ENCODE measurements at places on chromosomes 7 and 10. TPM values are rescaled to one million over a fixed set of nuclear protein-coding genes. Genes with fewer than 3 reads are reported as not detected.
A peak's percentile ranks its signal among the peaks of the same experiment; 100 is the strongest.

SPDYE17 gene
- total RNA-seq = not detected

LIPM gene
- not detected for total RNA-seq

HIP1 gene
- total RNA-seq = 13.7 TPM

CTAGE4 gene
- total RNA-seq = 17.8 TPM

FEZF1 gene
- 0.48 TPM for total RNA-seq

PROSER2 gene
- 4.1 TPM for total RNA-seq

VPS37D gene
- total RNA-seq = 10.1 TPM

IFIT1 gene
- total RNA-seq = 20.5 TPM

SLC29A4 gene
- total RNA-seq = 0.24 TPM

SMO gene
- 21.9 TPM for total RNA-seq

GRM8 gene
- 4.1 TPM for total RNA-seq

HOXA4 gene
- total RNA-seq = 4.1 TPM

PKD2L1 gene
- total RNA-seq = not detected

EVX1 gene
- total RNA-seq = 1.7 TPM

COBL gene
- total RNA-seq = 5.3 TPM

GRCh38 chr10:111551001-111551400 is 474.2 kb downstream of the ADRA2A start:
- DNase-seq = no peak

- no peak for DNase-seq
Observed at GRCh38 chr7:116692401-116693308, 20.7 kb downstream of the MET start.

- no peak for DNase-seq
Observed at GRCh38 chr7:66751945-66752344, 11.4 kb downstream of the RABGEF1 start.

DNA sequence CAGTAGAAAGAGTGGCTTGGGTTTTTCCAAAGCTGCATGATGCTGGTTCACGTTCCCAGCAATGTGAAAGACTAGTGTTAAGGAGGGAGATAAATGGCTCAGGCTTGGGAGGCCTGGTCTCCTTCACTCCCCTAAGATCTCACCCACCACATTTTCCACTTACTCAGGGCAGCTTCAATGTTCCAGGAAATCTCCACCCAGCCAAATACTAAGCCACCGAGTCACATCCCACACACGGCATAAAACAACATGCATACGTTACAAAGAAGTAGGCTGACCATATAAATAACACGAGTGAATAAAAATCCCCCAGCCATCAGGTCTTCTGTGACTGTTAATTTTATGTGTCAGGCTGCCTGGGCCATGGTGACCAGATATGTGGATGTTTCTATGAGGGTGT is 303.5 kb downstream of the SFMBT2 start:
- peak; percentile 62 for DNase-seq

- DNase-seq = no peak
Observed at GRCh38 chr7:82183634-82184033, 259.9 kb downstream of the CACNA2D1 start.

- DNase-seq = no peak
Observed at GRCh38 chr10:107215681-107216080, 51.2 kb upstream of the SORCS1 start.

GRCh38 chr10:103280031-103280430 is 3.1 kb downstream of the INA start:
- DNase-seq = no peak

GRCh38 chr10:34076443-34076842 is 738.7 kb downstream of the PARD3 start:
- no peak for DNase-seq

DNA sequence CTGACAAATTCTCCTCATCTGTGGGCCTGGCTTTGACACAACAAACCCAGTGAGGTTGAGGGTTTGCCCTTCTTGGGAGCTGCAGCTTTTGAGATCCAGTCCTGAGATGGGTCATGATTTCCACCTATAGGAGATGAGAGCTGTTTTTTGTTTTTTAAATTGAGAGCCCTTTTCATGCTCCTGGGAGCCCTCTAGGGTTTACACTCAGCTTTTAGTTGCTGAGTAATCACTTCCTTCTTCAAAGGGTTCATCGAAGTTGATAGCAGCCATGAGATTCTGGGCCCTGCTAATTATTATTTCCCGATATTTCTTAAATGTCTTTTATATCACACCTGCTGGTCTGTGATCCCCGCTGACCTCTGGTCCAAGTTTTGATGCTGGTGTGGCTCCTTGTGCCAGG is 47.3 kb upstream of the VIPR2 start:
- DNase-seq = no peak

- no peak for DNase-seq
Observed at GRCh38 chr7:19111474-19112273, 5.8 kb downstream of the TWIST1 start.

- DNase-seq = no peak
Observed at GRCh38 chr10:118626953-118627352, 31.5 kb upstream of the PRLHR start.

DNA sequence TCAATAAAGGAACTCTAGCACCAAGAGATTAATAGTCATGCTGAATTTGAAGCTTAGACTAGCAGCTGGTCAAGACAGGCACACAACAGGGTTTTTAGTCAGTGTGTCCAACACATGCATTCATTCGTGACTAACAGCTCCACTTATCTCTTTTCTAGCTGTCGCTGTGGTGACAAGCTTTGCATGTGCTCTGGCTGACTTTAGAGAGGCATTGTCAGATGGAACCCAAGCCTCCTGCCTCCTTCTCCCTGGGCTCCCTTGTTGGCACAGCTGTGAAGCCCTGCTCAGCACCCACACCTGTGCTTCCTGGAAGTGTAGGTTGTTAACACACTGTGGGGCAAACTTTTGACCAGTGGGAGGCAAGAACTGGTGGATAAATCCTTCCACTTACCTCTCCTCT is 9.8 kb upstream of the AGK start:
- no peak for DNase-seq

GRCh38 chr7:104207348-104207730 is 474 bp downstream of the ORC5 start:
- no peak for DNase-seq

- peak; percentile 58 for DNase-seq
Observed at GRCh38 chr10:50550291-50550839, 73.4 kb downstream of the SGMS1 start.

GRCh38 chr10:48216204-48216505 is 58.3 kb downstream of the FRMPD2 start:
- no peak for DNase-seq

DNA sequence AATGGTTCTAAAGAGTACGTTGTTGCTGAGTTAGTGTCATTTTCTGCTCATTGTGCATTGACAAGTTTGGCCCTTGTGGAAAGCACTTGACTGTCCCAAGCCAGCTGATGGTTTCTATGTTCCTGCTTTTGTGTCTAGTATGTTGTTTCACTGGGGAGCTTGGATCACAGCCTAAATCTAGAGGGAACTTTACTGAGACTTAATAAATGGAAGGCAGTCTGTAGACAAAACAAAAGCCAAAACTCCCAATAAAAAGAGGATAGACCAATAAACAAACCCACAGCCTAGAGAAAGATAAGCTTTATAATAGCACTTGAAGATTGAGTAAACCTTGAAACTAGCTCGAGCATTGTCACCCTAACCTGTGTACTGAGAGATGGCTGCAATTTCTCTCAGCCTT is 196.8 kb downstream of the ADRA2A start:
- no peak for DNase-seq

- DNase-seq = no peak
Observed at GRCh38 chr7:124881981-124882380, 47.6 kb downstream of the POT1 start.

GRCh38 chr10:112985690-112986543 is 35.9 kb downstream of the TCF7L2 start:
- DNase-seq = peak; percentile 83

- DNase-seq = peak; percentile 74
Observed at GRCh38 chr7:116736927-116737715, 65.1 kb downstream of the MET start.

DNA sequence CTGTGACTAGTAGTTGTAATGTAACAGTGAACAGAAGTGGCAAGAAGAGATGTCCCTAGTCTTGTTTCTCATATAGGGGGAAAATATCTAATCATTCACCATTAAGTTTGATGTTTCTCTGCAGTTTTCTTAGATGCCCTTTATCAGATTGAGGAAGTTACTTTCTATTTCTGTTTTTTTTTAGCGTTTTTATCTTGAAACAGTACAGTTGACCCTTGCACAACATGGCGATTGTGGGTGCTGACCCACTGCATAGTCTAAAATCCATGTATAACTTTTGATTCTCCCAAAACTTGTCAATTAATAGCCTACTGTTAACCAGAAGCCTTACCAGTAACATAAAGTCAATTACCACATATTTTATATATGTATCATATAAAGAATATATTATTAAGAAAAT is 192.0 kb downstream of the ADK start:
- no peak for DNase-seq

DNA sequence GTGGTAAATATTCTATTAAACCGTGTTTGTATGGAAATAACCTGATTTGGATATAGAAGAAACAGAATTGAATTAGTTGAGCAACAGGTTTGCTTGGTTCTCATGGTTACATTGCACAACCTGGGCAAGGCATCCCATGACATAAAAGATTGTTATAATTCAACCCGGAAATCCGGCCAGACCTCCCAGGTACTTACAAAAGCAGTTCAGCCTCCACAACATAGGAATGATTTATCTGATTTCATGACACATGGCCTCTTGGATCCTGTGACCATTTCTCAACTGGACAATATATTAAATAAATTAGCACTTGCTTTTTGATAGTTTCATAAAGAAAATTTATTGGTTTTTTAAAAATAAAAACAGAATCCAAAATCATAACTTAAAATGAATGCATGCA is 55.1 kb upstream of the PTPN12 start:
- peak; percentile 39 for DNase-seq

- DNase-seq = no peak
Observed at GRCh38 chr7:102223184-102223583, 63.5 kb upstream of the SH2B2 start.

- DNase-seq = peak; percentile 17
Observed at GRCh38 chr10:32112055-32112454, 55.8 kb upstream of the KIF5B start.

DNA sequence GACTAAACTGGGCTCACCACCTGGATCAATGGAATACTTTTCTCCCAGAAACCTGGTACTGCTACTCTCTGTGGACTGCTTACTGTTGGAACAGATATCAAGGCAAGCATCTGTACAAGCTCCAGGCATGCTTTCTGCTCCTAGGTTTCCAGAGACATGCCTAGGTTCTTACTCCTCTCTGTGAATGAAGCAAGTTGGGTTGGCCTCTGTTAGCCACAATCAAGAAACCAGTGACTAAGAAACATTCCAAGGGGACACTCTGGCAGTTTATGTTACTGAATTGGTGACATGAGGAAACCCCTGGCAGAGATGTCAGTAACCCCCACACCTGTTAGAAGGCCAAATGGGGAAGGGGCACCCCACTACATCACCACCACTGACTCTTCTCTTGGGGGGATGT is 121.9 kb downstream of the GFRA1 start:
- DNase-seq = no peak

GRCh38 chr10:63501954-63502353 is 19.2 kb upstream of the REEP3 start:
- DNase-seq = no peak
